Brain pericyte (primary cell): ENCODE measurements at places on chromosomes 5 and 9.
A peak's percentile ranks its signal among the peaks of the same experiment; 100 is the strongest.

- DNase-seq = no peak
Observed at GRCh38 chr9:3181049-3181953, 337.4 kb upstream of the PUM3 start.

DNA sequence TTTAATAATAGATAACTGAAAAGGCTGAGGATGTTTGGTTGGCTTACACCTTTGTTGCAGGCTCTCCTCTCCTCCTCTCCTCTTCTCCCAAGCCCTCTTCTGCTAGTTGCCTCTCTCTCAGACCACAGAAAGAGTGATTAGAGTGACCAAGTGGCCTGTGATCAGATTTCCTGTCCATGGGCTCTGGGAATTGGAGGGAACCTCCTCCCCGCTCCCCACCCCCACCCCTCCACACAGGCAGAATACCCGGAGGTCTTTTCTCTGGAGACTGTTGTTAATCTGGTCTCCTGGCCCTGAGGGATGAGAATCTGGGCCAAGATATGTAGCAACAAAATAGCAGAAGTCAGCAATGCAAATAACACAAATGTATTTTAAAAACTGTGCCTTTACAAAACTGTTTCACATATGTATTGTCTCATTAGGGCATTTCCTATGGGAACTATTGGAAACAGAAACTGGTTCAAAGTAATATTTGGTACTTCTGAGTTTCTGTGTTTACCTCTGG lies 361.3 kb downstream of the NR2F1-AS1 start:
- no peak for DNase-seq

- DNase-seq = no peak
Observed at GRCh38 chr5:108255468-108255867, 126.4 kb downstream of the FBXL17 start.

DNA sequence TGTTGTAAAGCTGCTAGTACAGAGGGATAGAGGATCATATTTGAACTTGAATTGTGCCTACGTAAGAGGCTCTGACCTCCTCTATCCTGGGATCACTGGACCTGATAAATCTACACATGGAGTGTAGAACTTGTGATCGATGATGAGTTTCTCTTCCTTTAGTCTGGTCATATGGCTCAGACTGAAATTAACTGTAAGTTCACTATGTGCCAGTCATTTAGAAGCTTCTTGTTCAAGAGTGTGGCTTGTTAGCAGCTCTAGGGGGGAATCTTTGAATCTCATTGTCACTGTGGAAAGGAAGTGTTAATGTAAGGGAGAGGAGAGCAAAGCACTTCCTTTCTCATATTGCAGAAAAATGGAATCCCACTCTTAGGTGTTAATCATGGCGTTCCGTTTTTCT lies 12.1 kb downstream of the ZBTB34 start:
- no peak for DNase-seq

- DNase-seq = no peak
Observed at GRCh38 chr9:35407846-35408245, 82.1 kb upstream of the RUSC2 start.

DNA sequence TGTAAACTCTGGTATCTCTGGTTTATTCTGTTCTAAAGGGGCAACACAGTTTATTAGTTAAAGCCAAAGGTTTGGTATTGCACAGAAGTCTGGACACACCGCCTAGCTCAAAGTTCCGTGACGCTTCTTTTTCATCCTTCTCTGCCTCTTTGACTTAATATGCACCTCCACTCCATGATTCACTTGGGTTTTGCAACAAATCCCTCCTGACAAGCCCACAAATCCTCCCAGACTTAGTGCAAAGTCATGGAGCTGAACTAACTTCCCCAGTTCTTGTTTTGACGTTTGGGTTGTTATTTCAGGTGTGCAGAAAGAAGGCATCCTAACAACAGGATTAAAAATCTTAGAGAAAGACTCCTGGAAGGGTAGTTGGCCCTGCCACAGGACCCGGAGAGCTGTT lies 441.6 kb upstream of the DMAC1 start:
- no peak for DNase-seq

DNA sequence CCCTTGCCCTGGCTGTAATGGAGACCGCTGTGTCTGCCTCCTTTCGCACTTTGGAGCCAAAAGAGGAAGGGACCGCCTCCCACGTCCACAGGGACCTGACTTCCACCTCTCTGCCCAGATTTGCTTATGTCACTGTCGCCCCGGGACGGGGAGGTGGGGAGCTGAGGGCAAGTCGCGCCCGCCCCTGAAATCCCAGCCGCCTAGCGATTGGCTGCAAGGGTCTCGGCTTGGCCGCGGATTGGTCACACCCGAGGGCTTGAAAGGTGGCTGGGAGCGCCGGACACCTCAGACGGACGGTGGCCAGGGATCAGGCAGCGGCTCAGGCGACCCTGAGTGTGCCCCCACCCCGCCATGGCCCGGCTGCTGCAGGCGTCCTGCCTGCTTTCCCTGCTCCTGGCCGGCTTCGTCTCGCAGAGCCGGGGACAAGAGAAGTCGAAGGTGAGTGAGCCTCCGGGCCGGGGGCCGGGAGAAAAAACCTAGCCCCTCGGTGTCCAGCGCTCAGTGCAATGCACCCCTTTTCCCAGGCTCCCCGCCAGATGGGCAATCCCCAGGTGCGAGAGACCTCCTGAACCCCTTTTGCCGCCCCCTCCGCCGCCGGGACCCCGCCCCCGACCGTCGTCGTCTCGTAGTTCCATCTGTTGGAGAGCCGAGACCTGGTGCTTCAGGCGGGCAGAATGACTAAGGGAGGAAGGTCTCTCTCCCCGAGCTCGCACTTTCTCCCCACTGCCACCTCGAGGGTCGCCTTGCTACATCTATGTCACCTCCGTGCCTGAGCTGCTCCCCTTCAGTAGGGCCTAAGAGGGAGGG lies at the start of gene GPX3:
TSS of gene GPX3 (plus strand) at position 288 of the 807 bp plus-strand sequence. CDS start at position 352, 64 bp downstream.
- no peak for DNase-seq

GRCh38 chr9:13109781-13110180 lies 169.7 kb downstream of the MPDZ start:
- no peak for DNase-seq

DNA sequence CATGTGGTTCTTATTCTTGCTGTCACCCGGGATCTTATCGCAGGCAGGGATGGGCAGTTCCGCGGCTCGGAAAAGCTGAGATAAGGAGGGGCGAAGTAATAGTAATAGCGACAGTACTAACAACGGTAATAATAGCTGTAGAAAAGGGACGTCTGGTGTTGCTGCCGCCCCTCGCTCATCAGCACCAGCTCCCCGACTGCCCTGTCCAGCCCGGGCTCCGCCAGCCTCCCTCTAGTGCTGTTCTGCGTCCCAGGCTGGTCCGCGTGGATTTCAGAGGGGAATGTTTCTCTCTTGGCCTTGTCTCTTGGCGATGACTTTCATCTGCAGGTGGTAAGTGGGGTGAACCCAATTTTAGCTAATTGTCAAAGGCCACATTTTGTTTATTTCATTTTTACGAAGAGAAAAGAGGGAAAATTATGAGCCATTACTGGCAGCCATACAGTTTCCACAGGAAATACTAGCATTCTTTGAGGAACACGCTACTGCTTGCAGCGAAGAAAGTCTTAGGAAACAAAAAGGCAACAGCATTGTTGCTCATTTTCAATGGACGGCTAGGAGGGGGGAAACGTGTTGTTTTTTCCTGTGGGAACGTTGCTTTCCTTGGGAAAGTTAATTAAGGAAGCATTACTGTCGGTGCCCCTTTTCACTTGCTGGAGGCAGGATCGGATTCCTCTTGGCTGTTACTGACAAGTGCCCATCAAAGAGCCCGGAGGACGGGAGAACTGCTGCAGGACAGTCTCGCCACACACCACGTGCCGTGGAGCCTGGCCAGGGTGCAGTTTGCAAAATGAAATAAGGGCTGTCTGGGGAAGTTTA lies 762 bp downstream of the SNCAIP start:
- no peak for DNase-seq

DNA sequence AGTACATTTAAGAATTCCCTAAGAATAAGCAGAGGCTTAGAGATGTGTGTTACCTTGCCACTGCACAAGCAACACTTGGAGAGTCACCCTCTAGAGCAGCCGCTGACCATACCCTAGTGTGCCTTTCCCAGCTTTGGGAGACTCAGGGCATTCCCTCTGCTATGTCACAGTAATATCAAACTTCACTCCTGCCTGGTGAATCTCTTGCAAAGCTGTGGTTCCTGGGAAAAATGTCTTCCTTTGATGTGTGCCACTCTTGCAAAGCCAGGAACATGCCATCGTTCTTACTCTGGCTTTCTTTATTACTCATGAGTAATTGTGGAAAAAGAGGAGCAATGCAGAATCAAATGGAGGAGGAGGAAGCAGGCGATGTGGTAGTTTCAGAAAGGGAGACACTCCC lies 173.2 kb downstream of the CCDC192 start:
- DNase-seq = no peak

GRCh38 chr5:51484326-51484725 lies 101.1 kb downstream of the ISL1 start:
- DNase-seq = no peak

- DNase-seq = no peak
Observed at GRCh38 chr5:139676951-139677735, 29.0 kb downstream of the CXXC5 start.

DNA sequence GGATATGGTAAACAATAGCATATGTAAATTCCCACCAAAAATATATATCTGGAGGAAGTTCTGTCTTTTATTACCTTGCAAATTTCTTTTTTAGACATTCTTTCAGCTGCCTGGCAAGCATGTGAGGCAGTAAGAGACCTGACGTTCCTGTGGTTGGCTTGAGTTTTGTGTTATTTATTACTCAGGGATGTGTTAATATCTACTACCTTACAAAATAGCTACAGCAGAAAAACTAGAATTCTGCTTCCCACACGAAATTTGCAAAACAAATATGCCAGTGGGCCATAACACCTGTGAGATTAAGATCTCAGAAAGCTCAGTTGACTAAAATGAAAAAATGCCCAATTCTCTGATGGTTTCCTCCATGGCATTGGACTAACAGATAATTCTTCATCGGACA lies 274.2 kb downstream of the TMEM167A start:
- no peak for DNase-seq

DNA sequence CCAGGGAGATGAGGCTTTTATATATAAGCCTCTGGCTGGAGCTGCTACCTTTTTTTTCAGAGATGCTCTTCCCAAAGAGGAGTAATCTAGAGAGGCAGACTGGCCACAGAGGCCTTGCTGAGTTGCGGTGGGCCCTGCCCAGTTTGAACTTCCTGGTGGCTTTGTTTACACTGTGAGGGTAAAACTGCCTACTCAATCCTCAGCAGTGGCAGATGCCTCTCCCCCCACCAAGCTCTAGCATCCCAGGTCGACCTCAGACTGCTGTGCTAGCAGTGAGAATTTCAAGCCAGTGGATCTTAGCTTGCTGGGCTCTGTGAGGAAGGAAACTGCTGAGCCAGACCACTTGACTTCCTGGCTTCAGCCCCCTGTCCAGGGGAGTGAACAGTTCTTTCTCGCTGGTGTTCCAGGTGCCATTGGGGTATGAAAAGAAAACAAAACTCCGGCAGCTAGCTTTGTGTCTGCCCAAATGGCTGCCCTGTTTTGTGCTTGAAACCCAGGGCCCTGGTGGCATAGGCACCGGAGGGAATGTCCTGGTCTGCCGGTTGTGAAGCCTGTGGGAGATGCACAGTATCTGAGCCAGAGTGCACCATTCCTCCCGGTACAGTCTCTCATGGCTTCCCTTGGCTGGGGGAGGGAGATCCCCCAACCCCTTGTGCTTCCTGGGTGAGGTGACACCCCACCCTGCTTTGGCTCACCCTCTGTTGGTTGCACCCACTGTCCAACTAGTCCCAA lies 219.5 kb upstream of the IZUMO3 start:
- no peak for DNase-seq

DNA sequence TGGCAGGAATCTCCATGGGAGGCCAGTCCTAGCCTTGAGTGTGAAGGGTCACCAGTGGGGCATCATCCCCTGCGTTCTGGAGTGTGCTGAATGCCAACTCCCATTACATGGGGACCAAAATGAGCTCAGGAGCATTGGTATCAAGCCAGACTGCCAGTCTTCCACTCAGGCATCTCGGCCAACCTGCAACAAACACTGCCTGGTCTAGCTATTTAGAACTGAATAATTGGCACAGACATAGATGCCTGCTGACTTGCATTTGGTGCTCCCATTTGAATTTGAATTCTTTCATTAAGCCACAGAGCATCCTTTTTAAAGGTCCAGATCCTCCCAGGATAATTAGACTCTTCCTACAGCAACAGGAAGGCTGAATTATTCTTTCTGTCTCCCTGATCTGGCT lies 116.6 kb upstream of the ABCA1 start:
- no peak for DNase-seq

DNA sequence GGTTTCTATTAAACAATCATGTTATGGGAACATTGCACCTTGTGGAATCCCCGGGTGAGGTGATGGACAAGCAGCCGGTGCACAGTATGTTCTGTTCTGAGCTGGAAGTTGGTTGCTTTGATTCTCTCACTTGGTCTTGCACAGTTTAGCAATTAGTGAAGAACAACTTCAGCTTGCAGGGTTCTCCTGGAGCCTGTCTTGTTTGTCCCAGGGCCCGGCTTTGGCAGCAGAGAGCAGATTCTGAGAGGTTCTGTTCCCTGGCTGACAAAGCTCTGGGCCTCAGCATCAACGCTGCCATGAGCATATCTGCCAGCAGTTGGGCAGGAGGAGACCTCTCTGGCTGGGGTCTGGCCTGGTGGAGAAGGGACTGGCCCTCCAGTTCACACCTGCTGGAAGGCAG lies 16.9 kb downstream of the GADD45G start:
- no peak for DNase-seq

GRCh38 chr5:157370967-157371366 lies 89.0 kb upstream of the NIPAL4 start:
- peak; percentile 74 for DNase-seq

DNA sequence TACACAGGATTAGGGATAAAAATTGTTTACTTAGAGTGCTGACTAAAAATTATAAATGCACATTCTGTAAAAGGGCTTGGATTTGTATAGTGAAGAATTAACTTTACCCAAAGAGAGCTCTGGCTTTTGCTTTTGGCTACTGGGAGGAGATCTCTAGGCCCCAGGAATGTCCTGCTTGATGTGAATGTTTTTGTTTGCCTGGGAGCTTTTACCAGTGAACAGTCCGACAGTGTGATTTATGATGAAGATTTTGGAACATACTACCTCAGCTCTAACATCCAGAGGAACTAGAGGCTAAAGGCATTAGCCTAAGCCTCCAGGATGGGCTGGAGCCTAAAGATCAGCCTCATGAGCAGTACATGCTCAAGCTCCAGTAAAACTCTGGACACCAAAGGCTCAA lies 103.7 kb upstream of the RFX3 start:
- no peak for DNase-seq

DNA sequence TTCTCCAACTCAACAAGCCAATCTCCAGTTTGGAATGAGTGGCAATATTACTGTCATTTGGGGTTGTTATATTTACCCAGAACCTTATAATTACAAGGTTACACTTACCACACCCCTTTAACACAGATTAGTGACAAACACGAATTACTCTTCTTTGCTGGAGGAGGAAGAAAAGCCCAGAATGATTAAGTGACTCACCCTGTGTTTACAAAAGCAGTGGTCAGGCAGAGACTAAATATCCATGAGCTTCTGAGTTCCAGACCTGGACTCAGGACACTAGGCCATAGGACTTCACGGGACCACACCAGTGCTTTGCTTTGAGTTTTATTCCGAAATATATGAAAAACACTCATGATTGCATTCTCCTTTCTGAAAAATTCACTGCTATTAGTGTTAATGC lies 370.8 kb downstream of the TLE1 start:
- DNase-seq = no peak
